ENCODE measurements at places on chromosomes 13 and 19.

DNA sequence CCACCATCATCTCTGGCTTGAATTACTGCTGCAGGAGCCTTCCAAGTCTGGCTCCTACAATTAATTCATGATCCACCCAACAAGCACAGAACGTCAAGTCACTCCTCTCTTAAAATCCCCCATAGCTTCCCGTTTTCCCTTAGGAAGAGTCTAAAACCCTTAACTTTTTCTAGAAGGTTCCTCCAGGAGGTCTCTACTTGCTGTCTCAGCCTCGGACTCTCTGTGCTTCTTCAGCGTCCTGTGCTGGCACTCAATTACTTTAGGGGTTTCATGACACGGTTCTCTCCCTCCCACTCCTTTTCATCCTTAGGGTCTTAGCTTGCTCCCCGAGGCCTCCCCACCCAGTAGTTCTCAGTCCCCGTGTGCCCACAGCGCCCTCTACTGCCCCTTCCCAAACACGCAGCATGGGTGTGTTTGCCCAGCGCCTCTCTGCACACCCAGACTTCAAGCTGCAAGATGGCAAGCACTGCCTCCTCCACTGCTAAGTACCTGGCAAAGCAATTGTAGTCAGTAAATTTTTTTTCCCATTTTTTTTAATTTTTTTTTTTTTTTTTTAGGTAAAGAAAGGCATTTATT lies 25.8 kb upstream of the MAP3K10 start:
- peak; percentile 83 for DNase-seq
- H3K36me3 ChIP-seq, result no peaks in the 10 kb centered on the region
- no peak overlapping the region for H3K27ac ChIP-seq
- H3K27me3 ChIP-seq, result no peaks in the 10 kb centered on the region
- no peaks in the 10 kb centered on the region for H3K4me1 ChIP-seq
- H3K4me3 ChIP-seq, result no peak overlapping the region

DNA sequence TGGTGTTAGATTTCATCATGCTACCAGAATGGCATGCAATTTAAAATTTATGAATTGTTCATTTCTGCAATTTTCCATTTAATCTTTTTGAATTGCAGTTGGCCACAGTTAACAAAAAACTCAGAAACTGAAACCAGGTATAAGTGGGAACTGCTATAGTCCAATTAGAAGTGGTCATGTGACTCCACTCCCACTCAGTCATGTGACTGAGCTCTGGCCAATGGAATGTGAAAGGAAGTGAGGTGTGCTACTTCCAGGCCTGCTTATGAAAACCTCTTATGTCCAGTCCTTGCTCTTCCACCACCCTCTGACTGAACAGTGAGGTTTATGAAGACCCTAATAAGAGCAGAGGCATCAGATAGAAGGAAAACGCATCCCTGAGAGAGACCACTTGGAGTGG lies 47.0 kb downstream of the DLEU7 start:
- H3K36me3 ChIP-seq, result no peaks in the 10 kb centered on the region
- H3K4me1 ChIP-seq, result peaks cover 8% of the 10 kb centered on the region
- no peak for DNase-seq
- no peak overlapping the region for H3K4me3 ChIP-seq
- no peaks in the 10 kb centered on the region for H3K27me3 ChIP-seq

GRCh38 chr19:3458229-3459088 lies 21.9 kb downstream of the SMIM24 start:
- peak; percentile 55 for DNase-seq
- H3K27ac ChIP-seq, result no peak overlapping the region
- peaks cover 33% of the 10 kb centered on the region for H3K4me1 ChIP-seq
- no peaks in the 10 kb centered on the region for H3K36me3 ChIP-seq

- DNase-seq, result no peak
- no peaks in the 10 kb centered on the region for H3K36me3 ChIP-seq
- H3K4me1 ChIP-seq, result no peaks in the 10 kb centered on the region
- no peak overlapping the region for H3K4me3 ChIP-seq
- H3K27me3 ChIP-seq, result no peaks in the 10 kb centered on the region
Measured at GRCh38 chr13:93963266-93964145, 516.0 kb downstream of the DCT start.

- H3K27me3 ChIP-seq, result no peaks in the 10 kb centered on the region
- H3K27ac ChIP-seq, result no peak overlapping the region
- H3K4me1 ChIP-seq, result peaks cover 7% of the 10 kb centered on the region
- H3K4me3 ChIP-seq, result no peak overlapping the region
- DNase-seq, result no peak
Measured at GRCh38 chr13:20565115-20565736, 1.7 kb upstream of the IFT88 start.

DNA sequence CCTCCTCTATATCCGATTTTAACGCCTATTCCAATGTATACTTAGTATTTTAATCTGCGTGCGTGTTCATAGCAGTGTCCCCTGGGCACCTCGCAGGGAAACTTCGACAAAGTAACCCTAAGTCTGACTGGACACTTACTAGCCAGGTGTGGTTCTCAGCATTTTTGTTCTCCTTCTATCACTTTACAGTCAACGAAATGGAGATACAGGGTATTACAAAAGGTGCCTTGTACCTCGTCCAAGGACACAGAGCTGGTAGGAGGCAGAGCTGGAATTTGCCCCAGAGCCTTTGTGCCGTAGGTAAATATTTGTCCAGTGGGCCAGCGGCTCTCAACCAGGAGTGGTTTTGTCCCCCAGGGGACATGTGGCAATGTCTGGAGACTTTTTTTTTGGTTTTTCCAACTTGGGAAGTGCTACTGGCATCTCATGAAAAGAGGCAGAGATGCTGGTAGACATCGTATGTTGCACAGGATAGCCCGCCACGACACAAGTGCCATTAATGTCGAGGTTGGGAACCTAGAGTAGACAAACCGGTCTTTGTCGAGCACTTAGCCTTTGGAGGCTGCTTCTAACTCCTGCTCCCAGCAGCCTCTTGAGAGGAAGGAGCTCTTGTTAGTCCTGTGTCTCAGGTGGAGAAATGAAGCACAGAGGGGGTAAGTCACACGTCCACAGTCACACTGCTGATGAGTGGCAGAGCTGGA lies 1.1 kb downstream of the ZNF444 start:
- no peak for DNase-seq
- H3K27me3 ChIP-seq, result no peaks in the 10 kb centered on the region
- H3K27ac ChIP-seq, result no peak overlapping the region
- peaks cover 16% of the 10 kb centered on the region for H3K4me1 ChIP-seq
- peak overlapping the region; percentile 50 for H3K4me3 ChIP-seq
- no peaks in the 10 kb centered on the region for H3K36me3 ChIP-seq

DNA sequence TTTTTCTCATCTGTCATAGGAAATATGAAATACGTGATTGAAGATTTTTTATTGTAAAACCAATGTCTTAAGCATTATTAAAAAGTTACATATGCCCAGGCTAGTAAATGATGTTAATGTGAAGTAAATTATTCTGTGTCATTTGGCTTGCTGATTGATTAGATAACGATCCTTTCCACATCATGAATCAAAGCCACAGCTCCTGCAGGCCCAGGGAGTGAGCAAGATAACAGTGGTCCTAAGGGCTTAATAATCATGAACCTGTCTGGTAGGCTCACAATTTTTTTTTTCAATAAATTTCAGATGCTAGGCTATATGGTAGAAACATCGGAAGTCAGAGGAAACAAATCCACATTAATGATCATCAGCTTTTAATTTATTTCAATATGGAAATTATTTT lies 269.0 kb upstream of the SLC10A2 start:
- no peaks in the 10 kb centered on the region for H3K27me3 ChIP-seq
- no peak overlapping the region for H3K4me3 ChIP-seq
- H3K36me3 ChIP-seq, result no peaks in the 10 kb centered on the region
- H3K4me1 ChIP-seq, result no peaks in the 10 kb centered on the region
- no peak for DNase-seq

GRCh38 chr19:12705654-12706331 lies 9.4 kb upstream of the FBXW9 start:
- no peak for DNase-seq
- H3K27me3 ChIP-seq, result no peaks in the 10 kb centered on the region
- H3K4me3 ChIP-seq, result no peak overlapping the region
- peaks cover 10% of the 10 kb centered on the region for H3K4me1 ChIP-seq
- H3K27ac ChIP-seq, result no peak overlapping the region

DNA sequence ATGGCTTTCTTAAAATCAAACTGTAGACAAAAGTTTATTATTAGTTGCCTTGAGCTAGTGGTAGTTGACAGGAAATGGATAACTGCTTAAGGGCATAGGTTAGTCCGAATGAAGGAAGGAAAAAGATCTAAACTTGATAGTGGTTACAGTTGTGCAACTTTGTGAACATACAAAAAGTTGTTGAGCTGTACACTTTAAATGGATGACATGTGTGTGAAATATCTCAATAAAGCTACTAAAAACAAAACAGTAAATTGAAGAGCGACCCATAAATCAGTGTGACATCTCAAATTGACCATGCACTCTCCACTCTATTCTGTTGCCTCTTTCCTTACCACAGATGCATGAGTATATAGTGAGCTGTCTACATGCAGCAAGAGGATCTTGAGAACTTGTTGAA lies 1757.8 kb downstream of the PCDH9 start:
- no peaks in the 10 kb centered on the region for H3K36me3 ChIP-seq
- no peak for DNase-seq
- no peaks in the 10 kb centered on the region for H3K27me3 ChIP-seq
- H3K4me3 ChIP-seq, result no peak overlapping the region

DNA sequence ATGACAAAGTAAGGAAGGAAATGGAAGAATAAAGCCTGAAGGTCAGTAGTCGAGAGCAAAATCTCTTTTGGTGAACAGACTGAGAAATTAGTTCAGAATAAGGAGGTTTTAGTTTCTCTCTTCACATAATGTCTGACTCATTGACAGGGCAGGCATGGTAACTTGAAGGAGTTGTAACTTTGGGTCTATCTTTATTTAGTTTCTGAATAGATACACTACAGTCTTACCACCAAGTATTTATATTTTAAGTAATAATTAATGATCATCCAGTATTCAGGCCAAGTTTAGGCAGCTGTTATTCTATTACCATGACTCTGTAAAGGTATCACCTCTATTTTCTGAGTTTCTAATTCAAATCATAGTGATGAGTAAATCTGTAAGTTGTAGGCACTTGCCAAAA lies 219.9 kb downstream of the SPRY2 start:
- H3K27me3 ChIP-seq, result no peaks in the 10 kb centered on the region
- no peaks in the 10 kb centered on the region for H3K4me1 ChIP-seq
- DNase-seq, result no peak
- H3K36me3 ChIP-seq, result no peaks in the 10 kb centered on the region
- no peak overlapping the region for H3K27ac ChIP-seq

GRCh38 chr13:35496006-35496405 lies 19.5 kb upstream of the MAB21L1 start:
- H3K4me3 ChIP-seq, result no peak overlapping the region
- H3K27me3 ChIP-seq, result no peaks in the 10 kb centered on the region
- no peak for DNase-seq
- H3K27ac ChIP-seq, result no peak overlapping the region

GRCh38 chr19:35973487-35973886 lies 21.5 kb upstream of the SDHAF1 start:
- no peak overlapping the region for H3K4me3 ChIP-seq
- H3K27me3 ChIP-seq, result peaks cover 5% of the 10 kb centered on the region
- H3K27ac ChIP-seq, result no peak overlapping the region
- DNase-seq, result no peak
- no peaks in the 10 kb centered on the region for H3K4me1 ChIP-seq

GRCh38 chr19:18756896-18757295 lies 34.2 kb downstream of the COMP start:
- DNase-seq, result no peak
- H3K4me1 ChIP-seq, result no peaks in the 10 kb centered on the region
- H3K27me3 ChIP-seq, result no peaks in the 10 kb centered on the region

DNA sequence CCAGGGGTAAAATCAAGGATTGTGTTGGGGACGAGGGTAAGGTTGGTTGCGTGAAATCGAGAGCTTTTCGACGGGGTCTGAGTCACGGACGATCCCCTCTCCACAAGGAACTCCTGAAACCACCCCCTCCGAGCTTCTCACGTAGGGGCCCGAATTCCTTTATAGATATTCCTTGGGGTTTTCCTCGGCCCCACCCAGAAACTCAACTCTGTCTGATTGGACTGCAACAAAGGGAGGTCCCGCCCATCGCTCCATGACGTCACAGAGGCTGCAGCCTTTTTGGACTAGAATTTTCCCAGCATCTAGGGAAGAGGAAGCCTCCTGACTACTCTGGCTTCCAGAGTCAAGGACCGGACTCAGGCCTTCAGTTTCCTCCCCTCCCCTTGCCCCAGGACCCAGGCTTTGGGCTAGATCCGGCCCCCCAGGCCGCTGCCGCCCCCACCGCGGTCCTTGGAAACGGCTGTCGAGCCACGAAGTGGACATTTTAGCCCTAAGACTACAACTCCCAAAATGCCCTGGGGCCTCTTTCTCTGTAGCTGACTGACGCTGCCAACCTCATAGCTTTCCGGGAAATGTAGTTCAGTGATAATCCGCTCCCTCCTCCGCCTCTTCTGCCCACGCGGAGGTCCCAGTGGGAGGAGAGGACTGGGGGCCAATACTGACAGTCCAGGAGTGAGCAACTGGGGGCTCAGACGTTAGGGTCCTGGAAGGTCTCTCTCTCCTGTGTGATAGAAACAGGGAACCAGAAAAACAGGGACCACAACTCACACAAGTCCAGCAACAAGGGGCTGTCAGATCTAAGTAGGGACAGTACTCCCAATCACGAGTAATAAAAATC lies at the start of gene IZUMO1:
Gene IZUMO1 (minus strand): TSS at position 172 of the 838 bp plus-strand sequence. CDS start 1,050 bp downstream, outside the sequence.
- H3K27me3 ChIP-seq, result no peaks in the 10 kb centered on the region
- DNase-seq, result peak; percentile 91
- H3K4me1 ChIP-seq, result no peaks in the 10 kb centered on the region
- no peaks in the 10 kb centered on the region for H3K36me3 ChIP-seq

Measured in neural progenitor cell (in vitro differentiated cells).